ENCODE measurements at places on chromosomes 1 and 21.

DNA sequence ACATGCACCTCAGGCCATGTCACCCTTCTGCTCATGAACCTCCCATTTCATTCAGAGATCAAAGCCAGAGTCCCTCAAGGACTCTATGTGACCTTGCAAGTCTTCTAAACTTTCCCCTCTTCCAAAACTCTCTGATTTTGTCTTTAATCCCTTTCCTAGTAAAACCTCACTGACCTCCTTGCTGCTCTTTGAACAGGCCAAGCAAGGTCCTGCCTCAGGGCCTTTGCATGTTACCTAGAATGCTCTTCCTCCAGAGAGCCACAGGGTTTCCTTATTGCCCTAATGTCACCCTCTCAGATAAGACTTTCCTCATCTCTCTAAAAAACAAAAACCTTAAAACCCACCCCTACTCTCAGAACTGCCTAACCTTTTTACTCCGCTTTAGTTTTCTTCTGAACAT is 26.6 kb downstream of the IL23R start:
- no peak for DNase-seq

GRCh38 chr1:187977298-187977697 is 1148.5 kb downstream of the PLA2G4A start:
- no peak for DNase-seq

- DNase-seq, result no peak
Observed at GRCh38 chr1:203335503-203335902, 15.4 kb downstream of the FMOD start.

GRCh38 chr1:85947186-85947585 is 209.4 kb downstream of the COL24A1 start:
- DNase-seq, result no peak

- DNase-seq, result no peak
Observed at GRCh38 chr21:15601390-15601789, 128.4 kb upstream of the USP25 start.

DNA sequence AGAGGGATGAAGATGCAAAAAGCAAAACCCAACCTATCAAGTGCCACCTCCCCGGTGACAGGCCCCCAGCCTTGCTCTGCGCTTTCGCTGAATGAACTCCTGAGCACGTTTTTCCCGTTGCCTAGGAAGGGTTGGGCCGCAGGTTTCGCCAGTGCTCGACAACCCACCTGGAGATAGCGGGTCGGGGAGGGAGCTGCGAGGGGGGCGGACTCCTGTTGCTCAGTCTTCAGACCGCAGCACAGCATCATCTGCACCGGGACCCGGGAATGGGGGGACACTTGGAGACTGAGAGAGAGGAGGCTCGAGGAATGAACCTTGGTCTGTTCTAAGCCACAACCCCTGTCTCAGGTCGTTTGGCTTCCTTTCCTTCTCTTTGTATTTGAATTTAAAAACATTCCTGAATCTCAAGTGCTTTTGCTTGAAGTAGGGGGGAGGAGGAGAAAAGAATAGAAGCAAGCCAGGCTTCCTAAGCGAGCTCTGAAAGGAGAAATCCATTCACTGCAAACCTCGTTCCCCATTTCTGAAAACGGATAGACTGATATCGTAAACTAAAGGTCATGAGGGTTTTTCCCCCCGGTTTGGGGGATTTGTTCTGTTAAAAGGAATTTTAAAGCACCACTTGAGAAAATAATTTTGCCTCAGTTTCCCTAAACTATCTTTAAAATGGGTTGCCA is 1.2 kb downstream of the AK5 start:
- DNase-seq, result no peak

DNA sequence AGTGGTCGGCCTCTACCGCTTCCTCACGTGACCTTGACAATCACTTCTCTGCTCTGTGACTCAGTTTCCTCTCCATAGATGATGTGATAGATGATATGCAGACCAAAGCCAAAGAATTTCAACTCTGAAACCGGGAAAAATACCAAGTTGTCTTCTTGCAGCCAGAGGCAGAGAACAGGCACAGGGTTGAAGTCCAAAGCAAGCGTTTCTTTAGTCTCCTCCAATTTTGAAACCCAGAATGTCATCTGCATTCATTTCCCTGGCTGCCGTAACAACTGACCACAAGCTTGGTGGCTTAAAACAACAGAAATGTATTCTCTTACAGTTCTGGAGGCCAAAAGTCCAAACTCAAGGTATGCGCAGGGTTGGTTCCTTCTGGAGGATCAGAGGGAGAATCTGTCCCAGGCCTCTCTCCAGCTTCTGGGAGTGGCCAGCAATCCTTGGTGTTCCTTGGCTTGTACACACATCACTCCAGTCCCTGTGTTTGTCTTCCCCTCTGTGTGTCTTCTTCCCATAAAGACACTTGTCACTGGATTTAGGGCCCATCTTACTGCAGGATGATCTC is 30.3 kb upstream of the H6PD start:
- no peak for DNase-seq

GRCh38 chr1:236692742-236693141 is 6.4 kb downstream of the ACTN2 start:
- DNase-seq, result no peak

DNA sequence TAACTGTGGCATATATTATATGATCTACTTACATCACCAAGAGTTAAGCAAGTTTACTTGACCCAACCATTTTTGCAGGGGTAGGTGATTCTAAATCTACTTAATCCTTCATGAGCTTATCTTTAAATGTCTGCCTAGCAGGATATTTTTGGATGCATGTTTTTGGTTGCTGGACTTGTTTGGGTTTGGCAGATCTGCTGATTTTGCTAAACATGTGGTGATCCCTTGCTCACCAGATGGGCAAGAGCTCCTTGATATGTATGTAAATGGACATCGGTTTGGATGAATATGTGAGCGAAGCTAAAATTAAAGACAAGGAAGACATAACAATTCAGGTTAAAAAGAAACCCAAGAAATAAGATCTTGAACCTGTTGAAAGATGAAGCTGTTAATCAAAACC is 36.7 kb downstream of the FMN2 start:
- no peak for DNase-seq

DNA sequence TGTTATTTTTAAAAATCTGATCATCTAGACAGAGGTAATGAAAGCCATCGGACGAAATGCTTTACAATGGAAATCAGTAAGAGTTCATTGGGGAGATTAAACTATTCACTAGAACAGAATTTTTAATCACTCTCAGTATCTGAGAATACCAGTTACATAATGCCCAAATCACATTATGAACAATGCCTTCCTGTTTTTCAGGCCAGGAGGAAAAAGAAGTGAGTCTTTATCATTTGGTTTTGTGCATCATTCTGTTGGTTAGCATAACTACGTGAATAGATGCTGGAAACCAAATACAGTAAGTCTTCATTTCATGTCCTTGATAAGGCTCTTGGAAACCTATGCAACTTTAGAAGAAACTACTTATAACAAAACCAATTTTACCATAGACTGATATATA is 18.0 kb upstream of the ASB17 start:
- DNase-seq, result no peak

- no peak for DNase-seq
Observed at GRCh38 chr1:98793136-98793535, 131.6 kb downstream of the SNX7 start.

DNA sequence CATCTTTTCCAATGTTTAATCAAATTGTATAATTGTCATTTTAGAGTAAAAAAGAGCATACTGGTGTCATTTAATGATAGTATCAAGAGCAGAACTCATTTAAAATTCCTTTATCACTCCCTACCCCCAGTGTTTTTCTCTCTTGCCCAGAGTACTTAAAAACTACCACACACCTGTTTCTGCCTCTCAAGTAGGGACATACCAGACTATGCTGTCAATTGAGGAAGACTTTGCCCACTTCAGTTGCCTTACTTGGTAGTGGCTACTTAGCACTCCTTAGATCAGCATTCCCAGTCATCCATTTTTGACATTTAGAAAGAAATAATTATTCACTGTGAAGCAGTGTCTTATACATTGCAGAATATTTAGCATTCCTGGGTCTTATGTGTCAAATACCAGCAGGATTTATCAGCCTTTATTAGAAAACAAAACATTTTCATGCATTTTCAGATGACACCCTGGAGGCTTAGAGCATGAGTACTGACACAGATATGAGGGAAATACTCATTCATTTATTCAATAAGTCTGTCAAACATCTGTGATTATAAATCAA is 127.5 kb upstream of the RGS1 start:
- no peak for DNase-seq

DNA sequence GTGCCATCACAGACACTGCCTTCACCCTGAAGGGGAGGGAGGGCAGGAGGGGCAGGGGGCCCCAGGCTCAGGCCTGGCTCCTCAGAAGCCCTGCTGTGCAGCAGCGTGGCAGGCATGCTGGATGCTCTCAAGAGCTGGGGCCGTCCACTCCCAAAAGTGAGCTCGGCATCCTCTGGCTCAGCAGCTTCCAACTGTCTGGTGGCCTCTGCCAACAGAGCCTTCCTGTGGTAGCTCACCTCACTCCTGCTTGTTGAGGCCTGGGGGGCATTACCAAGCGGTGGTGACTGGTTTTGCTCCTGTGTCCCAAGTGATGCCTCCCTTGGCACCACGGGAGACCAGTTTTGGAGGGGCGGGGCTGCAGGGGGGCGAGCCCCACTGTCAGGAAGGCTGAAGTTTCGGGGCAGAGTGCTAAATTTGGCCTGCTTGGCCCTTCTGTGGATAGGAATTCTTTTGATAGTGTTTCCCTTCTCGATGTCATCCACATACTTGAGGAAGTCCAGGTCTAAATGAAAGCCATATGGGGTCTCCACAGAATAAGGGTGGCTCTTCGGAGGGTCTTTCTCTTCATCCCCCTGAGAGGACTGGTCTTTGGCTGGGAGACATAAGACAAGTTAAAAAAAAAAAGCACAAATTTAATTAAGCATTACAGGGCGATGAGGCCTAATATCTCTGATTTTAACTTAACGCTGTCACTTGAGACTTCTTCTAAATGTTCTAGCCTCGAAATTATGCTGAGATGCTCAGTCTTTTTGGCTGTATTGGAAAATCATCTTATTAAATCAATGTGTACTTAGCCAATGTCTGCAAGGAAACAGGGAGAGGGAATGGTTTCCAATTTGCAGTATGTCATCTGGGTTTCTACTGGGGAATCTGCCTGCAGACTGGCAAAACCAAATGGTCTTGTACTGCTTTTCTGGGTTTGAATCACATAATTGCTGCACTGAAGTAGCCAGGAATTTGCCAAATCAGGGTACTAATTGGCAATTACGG is 44.4 kb downstream of the KANK4 start:
- no peak for DNase-seq

DNA sequence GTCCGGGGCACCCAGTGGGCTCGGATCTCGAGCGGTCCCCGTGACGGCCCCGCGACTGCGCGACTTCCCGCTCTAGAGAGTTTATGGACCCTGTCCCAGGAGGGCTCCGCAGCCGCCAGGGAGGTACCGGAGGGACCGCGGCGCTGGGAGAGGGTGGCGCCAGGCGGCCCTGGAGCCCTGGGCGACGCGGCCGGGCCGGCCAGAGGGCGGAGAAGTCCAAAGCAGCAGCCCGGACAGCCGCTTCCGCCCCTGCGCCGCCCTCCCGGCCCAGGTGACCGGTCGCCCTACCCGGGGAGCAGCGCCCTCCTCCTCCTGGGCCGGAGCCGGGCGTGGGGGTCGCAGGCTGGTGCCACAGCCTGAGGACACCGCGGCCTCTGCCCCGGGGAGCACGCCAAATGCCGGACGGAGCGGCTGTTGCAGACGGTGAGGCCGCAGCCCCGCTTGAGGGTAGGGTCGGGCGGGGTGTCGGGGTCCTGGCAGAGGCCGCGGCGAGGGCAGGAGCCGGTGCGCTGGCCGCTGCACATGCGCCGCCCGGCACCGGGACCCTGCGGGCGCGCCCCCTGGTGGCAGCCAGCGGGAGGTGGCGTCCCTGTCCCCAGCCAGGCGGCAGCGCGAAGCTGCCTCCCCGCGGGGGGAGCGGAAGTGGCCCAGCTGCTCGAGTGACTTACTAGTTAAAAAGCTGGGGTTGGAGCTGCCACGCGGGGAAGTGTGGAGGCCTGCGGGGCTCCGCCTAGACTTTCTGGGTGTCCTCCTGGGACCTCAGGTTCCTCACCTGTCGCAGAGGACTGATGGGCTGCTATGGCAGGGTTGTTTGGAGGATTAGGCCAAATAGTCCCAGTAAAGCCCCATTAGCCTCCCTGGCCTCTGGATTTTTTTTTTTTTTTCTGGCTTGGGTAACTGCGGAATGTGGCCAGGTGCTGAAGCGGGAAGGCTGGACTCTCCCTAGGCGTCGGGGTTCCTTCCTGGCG is 20.9 kb upstream of the ZNF678 start:
- DNase-seq, result no peak

GRCh38 chr1:71509051-71509595 is 428.3 kb upstream of the ZRANB2 start:
- DNase-seq, result no peak

DNA sequence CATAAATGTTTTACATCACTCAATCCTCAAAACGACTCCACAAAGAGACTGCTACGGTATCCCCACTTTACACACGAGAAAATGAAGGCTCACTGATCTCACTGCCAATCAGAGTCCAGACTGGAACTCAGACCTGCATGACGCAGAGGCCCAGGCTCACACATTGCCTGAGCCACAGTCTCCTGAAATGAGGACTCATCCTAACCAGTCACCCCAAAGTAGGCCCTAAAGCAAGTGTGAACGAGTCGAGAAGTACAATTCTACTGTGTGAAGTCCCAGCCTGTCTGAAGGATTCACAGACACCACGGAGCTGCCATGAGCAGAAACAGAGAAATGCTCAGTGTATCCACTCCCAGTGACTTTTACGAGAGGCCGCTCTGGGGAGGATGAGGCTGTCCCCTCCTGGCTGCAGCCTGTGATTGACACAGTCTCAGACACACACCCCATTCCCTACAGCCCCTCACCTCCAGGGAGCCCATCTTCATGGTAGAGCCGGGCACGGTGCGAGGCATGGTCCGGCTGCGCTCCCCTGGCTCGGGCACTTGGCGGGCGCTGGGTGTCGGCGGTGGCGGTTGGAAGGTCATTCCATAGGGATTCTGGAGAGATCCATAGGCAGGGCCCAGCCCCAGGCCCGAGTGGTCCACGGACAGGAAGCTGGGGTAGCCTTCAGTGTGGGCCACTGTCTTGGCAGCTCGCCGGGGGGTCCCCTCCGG is 26.7 kb upstream of the COL16A1 start:
- no peak for DNase-seq

- DNase-seq, result no peak
Observed at GRCh38 chr1:203133970-203134725, 6.6 kb downstream of the ADORA1 start.

- DNase-seq, result no peak
Observed at GRCh38 chr1:47532921-47533792, 95.3 kb downstream of the FOXD2 start.

DNA sequence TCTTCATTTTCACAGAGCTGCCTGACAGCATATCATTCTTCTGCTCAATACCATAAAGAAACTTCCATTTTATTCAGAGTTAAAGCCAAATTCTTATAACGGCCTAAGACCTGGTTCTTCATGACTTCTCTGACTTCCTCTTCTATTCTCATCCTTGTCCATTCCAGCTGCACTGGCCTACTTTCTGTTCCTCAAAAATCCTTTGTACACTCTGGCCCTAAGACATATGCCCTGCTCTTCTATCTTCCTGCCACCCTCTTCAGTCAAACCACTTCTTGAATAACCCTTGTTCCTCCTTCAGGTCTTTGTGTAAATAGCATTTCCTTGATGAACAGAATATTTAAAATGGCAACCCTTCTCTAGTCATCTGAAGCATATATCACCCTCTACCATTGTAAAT is 1338.7 kb upstream of the ADGRL2 start:
- DNase-seq, result no peak

- no peak for DNase-seq
Observed at GRCh38 chr1:60994828-60995492, 87.4 kb upstream of the NFIA start.

GRCh38 chr1:244060686-244061085 is 9.6 kb downstream of the ZBTB18 start:
- DNase-seq, result no peak

GRCh38 chr1:22636927-22637326 is 499 bp downstream of the C1QA start:
- DNase-seq, result no peak

GRCh38 chr1:6695868-6696267 is 5.7 kb downstream of the DNAJC11 start:
- no peak for DNase-seq

Measured in GF-D8 (cell line).